HuH-7 (cell line): ENCODE measurements at places on chromosomes 2 and 18.

- no peak for DNase-seq
These were observed 6.6 kb upstream of the NPC1 start for GRCh38 chr18:23592911-23593310.

DNA sequence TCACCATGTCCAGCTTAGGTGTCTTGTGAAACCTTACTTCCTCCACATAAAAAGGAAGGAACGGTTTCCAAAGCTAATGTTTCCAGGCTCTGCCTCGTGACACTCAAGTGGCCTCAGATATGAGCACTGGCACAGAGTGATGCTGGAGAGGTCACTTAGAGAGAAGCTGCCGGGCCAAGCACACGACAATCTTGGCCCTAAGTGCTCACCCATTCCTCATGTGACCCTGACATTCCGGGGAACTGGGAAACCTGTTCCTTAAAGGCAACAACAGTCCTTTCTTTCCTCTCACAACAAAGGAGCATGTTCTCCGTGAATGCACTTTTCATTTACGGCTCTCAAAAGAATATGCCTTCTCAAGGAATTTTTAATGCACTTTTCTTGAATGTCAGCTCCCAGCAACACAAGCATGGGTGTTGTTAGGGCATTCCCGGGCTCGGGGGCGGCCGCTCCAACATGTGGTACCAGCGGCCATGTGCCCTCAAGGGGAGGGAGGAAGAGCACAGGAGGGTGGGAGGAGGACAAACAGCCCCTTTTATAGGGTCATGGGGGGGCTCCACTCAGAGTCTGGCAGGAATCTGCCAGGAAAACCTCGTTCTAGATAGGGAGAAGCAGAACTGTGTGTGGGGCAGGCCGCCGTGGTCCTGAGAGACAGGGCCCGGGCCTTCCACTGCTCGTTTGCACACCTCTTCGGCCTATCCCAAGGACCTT is 118.6 kb downstream of the MBP start:
- DNase-seq: no peak

DNA sequence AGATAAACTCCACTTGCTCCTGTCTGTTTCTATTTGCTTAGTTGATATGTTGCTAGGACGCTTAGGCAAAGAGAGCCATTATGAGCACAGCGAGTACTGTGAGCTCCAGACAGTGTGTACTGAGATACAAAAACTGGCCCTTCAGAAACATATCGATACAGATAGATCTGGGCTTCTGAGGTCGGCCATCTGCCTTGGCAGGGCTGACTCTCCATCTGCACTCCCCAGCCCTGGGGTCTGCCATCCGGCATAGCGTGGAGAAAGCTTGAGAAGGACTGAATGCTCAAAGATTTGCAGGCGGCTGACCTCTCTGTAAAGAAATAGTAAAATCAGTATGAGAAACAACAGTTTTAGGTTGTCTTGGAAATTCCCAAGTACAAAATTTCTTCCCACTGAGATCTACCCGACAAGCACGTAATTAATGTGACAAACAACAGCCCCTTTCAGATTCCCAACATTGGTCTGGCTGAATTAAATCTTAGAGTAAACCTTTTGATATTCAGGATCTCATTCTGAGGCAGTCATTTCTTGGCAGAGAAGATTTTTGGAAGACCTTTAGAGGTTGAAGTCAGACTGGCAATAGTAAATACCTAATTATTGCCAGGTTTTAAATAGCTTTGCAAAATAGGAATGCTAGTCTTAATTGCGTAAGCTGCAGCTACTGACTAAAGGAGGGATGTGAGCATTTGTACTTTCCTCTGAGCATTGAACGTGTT is 127.4 kb downstream of the CHST9 start:
- peak; percentile 14 for DNase-seq

DNA sequence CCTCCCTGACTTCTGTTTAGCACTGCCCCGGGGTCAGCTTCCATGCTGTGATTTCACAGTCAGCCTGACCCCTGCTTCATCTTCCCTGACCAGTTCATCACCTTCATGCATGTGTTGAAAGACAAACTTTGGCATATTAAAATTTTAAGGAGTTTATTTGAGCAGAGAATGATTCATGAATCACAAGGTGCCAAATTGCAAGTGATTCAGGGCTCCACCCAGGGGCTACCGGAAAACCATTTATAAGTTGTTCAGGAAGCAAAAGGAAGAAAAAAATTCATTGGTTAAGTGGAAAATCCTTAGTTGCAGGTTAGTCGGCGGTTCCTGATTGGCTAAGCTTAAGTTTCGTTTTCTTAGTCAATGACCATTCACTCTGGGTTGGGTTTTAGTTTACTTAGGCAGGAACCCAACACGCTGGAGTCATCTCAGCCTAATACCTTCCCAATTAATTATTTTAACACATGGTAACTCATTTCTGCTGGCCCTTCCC is 10.6 kb downstream of the IL1F10 start:
- DNase-seq: no peak

DNA sequence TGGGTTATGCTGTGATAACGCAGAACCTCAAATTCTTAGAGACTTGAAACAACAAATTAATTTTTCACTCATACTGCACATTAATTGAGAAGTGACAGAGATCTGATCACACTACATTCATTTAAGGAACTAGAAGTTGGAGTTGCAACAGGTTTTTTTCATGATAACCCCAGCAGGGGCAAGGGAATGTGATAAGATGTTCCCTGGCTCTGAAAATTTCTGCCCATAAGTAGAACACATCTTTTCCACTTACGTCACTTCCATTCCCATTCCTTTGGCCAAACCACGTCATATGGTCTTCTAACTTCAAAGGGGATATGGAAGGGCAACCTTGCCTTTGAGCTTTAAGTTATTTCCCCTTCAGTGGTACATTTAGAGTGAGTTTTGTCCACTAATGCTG is 29.7 kb upstream of the PSME4 start:
- no peak for DNase-seq

GRCh38 chr2:10412380-10412779 is 35.7 kb downstream of the ODC1 start:
- peak; percentile 62 for DNase-seq
